ENCODE measurements at places on chromosomes 5 and 9.

GRCh38 chr9:16653491-16654399, 216.7 kb downstream of the BNC2 start:
- H3K36me3 ChIP-seq, result no peaks in the 10 kb centered on the region
- DNase-seq, result no peak
- H3K4me3 ChIP-seq, result no peak overlapping the region
- H3K27me3 ChIP-seq, result no peaks in the 10 kb centered on the region

DNA sequence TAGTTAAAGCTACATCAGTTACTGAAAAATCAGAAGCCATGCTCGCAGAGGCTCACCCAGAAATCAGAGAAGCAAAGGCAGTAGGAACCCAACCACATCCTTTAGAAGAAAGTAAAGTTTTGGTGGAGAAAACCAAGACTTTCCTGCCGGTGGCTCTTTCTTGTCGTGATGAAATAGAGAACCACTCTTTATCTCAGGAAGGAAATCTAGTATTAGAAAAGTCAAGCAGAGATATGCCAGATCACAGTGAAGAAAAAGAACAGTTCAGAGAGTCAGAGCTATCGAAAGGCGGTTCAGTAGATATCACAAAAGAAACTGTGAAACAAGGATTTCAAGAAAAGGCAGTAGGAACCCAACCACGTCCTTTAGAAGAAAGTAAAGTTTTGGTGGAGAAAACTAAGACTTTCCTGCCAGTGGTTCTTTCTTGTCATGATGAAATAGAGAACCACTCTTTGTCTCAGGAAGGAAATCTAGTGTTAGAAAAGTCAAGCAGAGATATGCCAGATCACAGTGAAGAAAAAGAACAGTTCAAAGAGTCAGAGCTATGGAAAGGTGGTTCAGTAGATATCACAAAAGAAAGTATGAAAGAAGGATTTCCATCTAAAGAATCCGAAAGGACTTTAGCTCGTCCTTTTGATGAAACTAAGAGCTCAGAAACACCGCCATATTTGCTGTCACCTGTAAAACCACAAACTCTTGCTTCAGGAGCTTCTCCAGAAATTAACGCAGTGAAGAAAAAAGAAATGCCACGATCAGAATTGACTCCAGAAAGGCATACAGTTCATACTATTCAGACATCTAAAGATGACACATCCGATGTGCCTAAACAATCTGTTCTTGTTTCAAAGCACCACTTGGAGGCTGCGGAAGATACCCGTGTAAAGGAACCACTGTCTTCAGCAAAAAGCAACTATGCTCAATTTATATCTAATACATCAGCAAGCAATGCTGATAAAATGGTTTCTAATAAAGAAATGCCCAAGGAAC, 47.2 kb downstream of the CMYA5 start:
- H3K36me3 ChIP-seq, result no peaks in the 10 kb centered on the region
- no peaks in the 10 kb centered on the region for H3K4me1 ChIP-seq
- no peaks in the 10 kb centered on the region for H3K27me3 ChIP-seq
- no peak overlapping the region for H3K27ac ChIP-seq
- H3K4me3 ChIP-seq, result no peak overlapping the region

DNA sequence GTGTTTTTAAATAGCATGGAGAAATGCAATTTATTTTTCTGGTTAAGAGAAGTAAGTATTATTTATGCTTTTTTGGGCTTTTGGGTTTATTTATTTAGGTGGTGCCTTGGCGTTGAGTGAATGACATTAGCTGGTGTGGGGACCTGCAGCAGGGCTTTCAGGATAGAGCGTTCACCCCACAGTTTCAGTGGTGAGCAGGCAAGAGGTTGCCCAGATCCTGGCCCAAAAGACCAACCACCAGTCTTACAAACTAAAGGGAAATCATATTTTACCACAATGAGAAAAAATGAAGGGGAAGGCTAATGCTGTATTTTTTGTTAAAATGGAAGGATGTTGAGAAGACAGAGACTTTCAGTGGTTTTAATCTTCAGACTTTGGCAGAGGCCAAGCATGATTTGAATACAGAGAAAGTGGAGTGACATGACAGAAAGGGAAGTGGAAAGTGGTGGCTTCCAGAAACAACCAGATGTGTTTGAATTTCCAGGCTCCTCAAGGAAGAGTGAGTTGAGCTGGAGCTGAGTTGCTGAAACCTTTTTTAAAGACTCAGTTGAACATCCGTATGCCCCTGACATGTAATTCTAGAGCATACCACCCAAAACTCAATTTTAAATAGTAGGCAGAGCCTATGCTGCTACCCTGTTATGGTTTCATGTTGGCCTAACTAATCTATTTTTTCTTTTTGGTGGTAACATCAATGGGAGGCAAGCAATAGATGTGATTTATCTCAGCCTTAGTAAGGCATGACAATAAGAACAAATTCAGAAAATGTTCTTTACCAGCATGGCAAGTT, 94.8 kb downstream of the AOPEP start:
- no peak for DNase-seq
- H3K4me3 ChIP-seq, result no peak overlapping the region
- H3K27me3 ChIP-seq, result no peaks in the 10 kb centered on the region
- peak overlapping the region; percentile 10 for H3K27ac ChIP-seq

GRCh38 chr5:51389288-51389576, 6.0 kb downstream of the ISL1 start:
- no peak overlapping the region for H3K27ac ChIP-seq
- no peaks in the 10 kb centered on the region for H3K36me3 ChIP-seq
- no peaks in the 10 kb centered on the region for H3K4me1 ChIP-seq
- DNase-seq, result no peak
- H3K27me3 ChIP-seq, result peaks cover 100% of the 10 kb centered on the region
- H3K4me3 ChIP-seq, result peak overlapping the region; percentile 25

DNA sequence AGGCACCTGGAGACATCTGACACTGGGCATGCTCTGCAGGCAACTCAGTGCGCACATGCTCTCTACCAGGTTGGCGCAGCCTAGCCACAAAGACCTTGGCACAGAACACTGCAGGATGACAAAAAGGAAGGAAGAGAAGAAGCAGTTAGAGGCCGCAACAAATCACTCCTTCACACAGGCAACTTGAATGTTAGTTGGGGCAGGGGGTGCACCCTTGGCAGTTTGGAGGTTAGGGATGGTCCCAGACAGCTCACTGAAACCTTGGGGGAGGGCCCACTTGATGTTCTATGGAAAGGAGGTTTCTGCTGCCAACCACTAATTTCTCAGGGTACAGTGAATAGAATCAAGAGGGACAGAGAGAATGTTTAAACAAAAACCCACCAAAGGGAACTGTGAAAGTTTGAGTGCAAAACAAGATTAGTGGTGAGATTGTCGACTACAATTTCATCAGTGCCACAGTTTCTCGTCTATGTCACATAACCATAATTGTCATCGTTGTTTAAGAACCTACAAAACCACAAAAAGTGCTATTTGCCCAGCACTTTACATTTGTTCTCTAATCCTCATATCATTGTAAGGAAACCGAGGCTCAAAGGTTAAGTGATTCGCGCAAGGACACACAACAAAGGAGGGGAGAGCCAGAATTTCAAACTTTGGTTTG, 48.7 kb downstream of the FBXW11 start:
- no peak for DNase-seq
- peak overlapping the region; percentile 18 for H3K27ac ChIP-seq
- no peak overlapping the region for H3K4me3 ChIP-seq
- peaks cover 50% of the 10 kb centered on the region for H3K4me1 ChIP-seq
- H3K27me3 ChIP-seq, result no peaks in the 10 kb centered on the region

GRCh38 chr5:173880306-173880985, 7.7 kb upstream of the CPEB4 start:
- no peak for DNase-seq
- peaks cover 40% of the 10 kb centered on the region for H3K4me1 ChIP-seq
- H3K4me3 ChIP-seq, result no peak overlapping the region
- no peaks in the 10 kb centered on the region for H3K27me3 ChIP-seq
- H3K27ac ChIP-seq, result no peak overlapping the region

GRCh38 chr5:130937046-130937445, 228.0 kb downstream of the HINT1 start:
- no peaks in the 10 kb centered on the region for H3K27me3 ChIP-seq
- H3K4me1 ChIP-seq, result no peaks in the 10 kb centered on the region
- H3K4me3 ChIP-seq, result no peak overlapping the region
- DNase-seq, result no peak

GRCh38 chr5:16135506-16135905, 44.1 kb downstream of the MARCHF11 start:
- H3K4me1 ChIP-seq, result no peaks in the 10 kb centered on the region
- H3K27ac ChIP-seq, result no peak overlapping the region
- DNase-seq, result no peak
- no peaks in the 10 kb centered on the region for H3K27me3 ChIP-seq
- no peak overlapping the region for H3K4me3 ChIP-seq

DNA sequence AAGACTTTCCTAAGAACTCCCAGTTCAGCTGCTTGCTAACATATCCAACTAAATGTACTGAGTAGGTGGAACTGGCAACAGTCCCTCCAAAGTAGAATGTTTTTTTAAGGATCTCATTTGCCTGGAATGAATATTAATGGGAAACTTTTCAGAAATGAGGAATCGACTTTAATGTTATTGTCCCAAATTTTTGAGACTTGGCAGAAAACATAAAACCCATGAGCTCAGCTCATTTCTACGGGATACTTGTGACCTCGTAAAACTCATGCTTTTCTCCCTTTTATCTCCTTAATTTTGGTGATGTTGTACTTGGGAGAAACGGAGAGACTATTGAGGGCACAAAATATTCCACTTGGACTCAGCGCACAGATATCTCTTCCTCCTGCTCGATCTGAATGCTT, 296.8 kb downstream of the EBF1 start:
- no peaks in the 10 kb centered on the region for H3K4me1 ChIP-seq
- no peak overlapping the region for H3K4me3 ChIP-seq
- no peak for DNase-seq
- no peaks in the 10 kb centered on the region for H3K27me3 ChIP-seq

- H3K27me3 ChIP-seq, result no peaks in the 10 kb centered on the region
- no peak overlapping the region for H3K27ac ChIP-seq
- H3K4me1 ChIP-seq, result peaks cover 61% of the 10 kb centered on the region
- H3K4me3 ChIP-seq, result no peak overlapping the region
- no peaks in the 10 kb centered on the region for H3K36me3 ChIP-seq
- DNase-seq, result no peak
Measured at GRCh38 chr5:150163547-150164059, 3.0 kb upstream of the CDX1 start.

GRCh38 chr5:55917402-55918086, 66.4 kb downstream of the IL31RA start:
- no peaks in the 10 kb centered on the region for H3K36me3 ChIP-seq
- H3K27ac ChIP-seq, result no peak overlapping the region
- H3K27me3 ChIP-seq, result no peaks in the 10 kb centered on the region
- DNase-seq, result no peak

DNA sequence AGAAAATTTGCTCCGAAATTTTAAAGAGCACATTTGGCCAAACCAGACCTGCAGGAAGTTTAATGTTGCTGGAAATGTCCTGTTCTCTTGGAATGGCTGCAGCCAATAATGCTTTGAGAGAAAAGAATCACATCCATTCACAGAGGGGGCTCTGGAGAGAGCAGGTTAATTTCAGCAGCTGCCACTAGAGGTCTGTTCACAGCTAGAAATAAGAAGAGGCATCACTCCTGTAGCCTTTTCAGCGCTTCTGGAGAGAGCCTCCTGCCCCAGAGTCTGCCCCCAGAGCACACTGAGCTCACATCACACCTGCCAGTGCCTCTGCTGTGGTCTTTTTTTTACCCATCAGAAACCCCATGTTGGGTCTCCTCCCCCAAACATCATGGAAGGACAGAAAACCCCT, 124.8 kb upstream of the RAD23B start:
- no peak overlapping the region for H3K4me3 ChIP-seq
- DNase-seq, result no peak
- H3K27ac ChIP-seq, result no peak overlapping the region

- H3K27ac ChIP-seq, result no peak overlapping the region
- DNase-seq, result no peak
- H3K36me3 ChIP-seq, result no peaks in the 10 kb centered on the region
- H3K4me1 ChIP-seq, result peaks cover 20% of the 10 kb centered on the region
- no peak overlapping the region for H3K4me3 ChIP-seq
Measured at GRCh38 chr9:108606401-108606800, 249.4 kb downstream of the ACTL7B start.

- no peaks in the 10 kb centered on the region for H3K27me3 ChIP-seq
- no peak overlapping the region for H3K4me3 ChIP-seq
- no peaks in the 10 kb centered on the region for H3K4me1 ChIP-seq
- no peak for DNase-seq
- H3K36me3 ChIP-seq, result no peaks in the 10 kb centered on the region
- no peak overlapping the region for H3K27ac ChIP-seq
Measured at GRCh38 chr5:31362529-31362900, 169.0 kb downstream of the CDH6 start.

- H3K36me3 ChIP-seq, result no peaks in the 10 kb centered on the region
- no peaks in the 10 kb centered on the region for H3K4me1 ChIP-seq
- H3K27me3 ChIP-seq, result no peaks in the 10 kb centered on the region
- no peak for DNase-seq
- H3K4me3 ChIP-seq, result no peak overlapping the region
Measured at GRCh38 chr9:111095441-111095840, 57.2 kb upstream of the LPAR1 start.

DNA sequence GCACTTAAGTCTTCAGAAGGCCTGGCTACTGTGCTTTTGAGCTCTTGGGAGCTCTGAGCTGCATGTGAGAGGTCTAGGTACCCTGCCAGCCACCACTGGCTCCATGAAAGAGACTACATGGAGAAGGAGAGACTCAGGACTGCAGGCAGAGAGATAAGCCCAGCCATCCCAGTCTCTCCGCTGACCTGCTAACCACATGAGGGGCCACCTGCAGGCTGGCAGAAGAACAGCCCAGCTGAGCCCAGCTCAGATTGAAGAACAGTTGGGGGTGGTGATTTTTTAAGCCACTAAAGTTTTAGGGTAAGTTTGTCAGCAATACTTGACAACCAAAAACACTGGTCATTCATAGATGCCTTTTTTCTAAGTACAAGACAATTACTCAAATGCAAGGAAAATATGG, 205.0 kb upstream of the PRDM9 start:
- H3K36me3 ChIP-seq, result no peaks in the 10 kb centered on the region
- no peak overlapping the region for H3K4me3 ChIP-seq
- no peak overlapping the region for H3K27ac ChIP-seq
- no peaks in the 10 kb centered on the region for H3K4me1 ChIP-seq
- no peaks in the 10 kb centered on the region for H3K27me3 ChIP-seq

- no peaks in the 10 kb centered on the region for H3K27me3 ChIP-seq
- H3K27ac ChIP-seq, result no peak overlapping the region
- H3K4me1 ChIP-seq, result no peaks in the 10 kb centered on the region
- H3K36me3 ChIP-seq, result no peaks in the 10 kb centered on the region
Measured at GRCh38 chr5:122263352-122264030, 48.5 kb upstream of the SNCAIP start.

- peak; percentile 3 for DNase-seq
- no peak overlapping the region for H3K27ac ChIP-seq
- no peaks in the 10 kb centered on the region for H3K27me3 ChIP-seq
- H3K4me3 ChIP-seq, result no peak overlapping the region
Measured at GRCh38 chr5:143824851-143825720, 13.1 kb downstream of the HMHB1 start.

GRCh38 chr9:93045521-93045920, 13.0 kb upstream of the SUSD3 start:
- DNase-seq, result no peak
- no peak overlapping the region for H3K4me3 ChIP-seq
- H3K27me3 ChIP-seq, result no peaks in the 10 kb centered on the region
- no peak overlapping the region for H3K27ac ChIP-seq
- no peaks in the 10 kb centered on the region for H3K36me3 ChIP-seq

- no peak overlapping the region for H3K27ac ChIP-seq
- no peak overlapping the region for H3K4me3 ChIP-seq
- no peaks in the 10 kb centered on the region for H3K4me1 ChIP-seq
- no peaks in the 10 kb centered on the region for H3K27me3 ChIP-seq
- no peaks in the 10 kb centered on the region for H3K36me3 ChIP-seq
Measured at GRCh38 chr5:176875014-176875550, 24.1 kb downstream of the HK3 start.

- no peak overlapping the region for H3K27ac ChIP-seq
- H3K4me1 ChIP-seq, result no peaks in the 10 kb centered on the region
- DNase-seq, result no peak
- H3K4me3 ChIP-seq, result no peak overlapping the region
Measured at GRCh38 chr9:106613250-106613737, 249.7 kb upstream of the ZNF462 start.
